ENCODE measurements at places on chromosomes 12 and 14.

DNA sequence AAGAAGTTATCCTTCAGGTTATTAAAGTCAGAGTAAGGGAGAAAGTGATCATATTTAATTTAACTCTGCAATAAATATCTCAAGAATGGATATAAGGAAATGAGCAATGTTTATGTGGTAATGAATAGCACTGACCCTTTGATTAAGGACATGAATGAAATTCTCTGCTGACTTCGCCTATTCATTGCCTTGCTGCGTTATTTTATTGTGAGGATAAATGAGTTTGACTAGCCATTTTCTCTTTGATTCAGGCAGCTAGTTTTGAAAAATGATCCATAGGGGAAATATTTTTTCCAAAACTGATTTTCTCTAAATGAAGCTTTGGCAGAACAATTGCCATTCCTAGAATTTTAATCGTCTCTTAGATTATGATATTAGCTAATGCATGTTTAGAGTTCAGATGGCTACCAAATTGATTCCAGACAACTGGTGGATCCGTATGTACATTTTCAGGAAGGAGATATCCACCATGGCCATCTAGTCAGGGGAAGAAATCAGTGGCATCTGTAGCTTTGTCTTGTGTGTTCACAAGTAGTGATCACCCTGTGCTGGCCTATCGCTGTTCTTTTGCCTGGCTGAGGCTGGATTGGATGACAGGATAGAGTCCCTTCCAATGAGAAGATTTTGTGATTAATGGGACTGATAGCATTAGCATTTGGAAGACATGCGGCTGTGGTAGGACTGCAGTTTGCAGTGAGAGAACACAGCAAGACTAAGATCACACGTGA is 302.3 kb upstream of the RGS6 start:
- DNase-seq, result no peak

DNA sequence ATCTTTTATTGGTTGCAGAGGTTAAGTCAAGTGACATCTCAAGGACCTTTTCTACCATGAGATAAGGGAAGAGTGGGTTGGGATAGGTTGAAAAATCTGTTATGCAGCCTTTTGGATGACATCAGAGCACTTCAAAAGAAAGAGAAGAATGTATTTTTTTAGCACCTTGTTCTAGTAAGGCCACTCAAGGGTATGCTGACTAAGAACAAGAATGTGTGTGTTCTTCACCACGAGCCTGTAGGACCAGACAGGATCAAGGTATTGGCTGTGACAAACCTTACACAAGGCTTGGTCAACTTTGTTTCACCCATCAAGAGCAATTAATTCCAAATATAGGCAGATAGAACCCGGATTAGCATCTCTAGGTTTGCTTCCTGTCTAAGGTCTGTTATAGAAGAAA is 142.5 kb downstream of the SAMD4A start:
- DNase-seq, result no peak

DNA sequence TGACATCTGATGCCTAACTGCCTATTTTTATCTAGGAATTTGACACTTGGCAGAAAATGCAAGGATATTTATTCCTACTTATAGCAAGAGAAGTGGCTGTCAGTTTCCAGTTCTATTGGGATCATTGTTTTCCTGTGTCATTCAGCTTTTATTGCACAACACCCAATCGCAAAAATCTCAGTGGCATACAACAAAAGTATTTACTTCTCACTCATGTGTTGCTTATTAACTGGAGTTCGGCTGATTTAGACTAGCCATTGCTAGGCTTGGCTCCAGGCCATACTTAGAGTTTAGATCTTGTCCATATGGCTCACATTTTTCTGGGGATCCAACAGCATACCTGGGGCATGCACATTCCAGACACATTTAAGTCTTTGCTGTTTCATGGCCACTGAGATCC is 218.6 kb upstream of the SYT1 start:
- DNase-seq, result no peak

DNA sequence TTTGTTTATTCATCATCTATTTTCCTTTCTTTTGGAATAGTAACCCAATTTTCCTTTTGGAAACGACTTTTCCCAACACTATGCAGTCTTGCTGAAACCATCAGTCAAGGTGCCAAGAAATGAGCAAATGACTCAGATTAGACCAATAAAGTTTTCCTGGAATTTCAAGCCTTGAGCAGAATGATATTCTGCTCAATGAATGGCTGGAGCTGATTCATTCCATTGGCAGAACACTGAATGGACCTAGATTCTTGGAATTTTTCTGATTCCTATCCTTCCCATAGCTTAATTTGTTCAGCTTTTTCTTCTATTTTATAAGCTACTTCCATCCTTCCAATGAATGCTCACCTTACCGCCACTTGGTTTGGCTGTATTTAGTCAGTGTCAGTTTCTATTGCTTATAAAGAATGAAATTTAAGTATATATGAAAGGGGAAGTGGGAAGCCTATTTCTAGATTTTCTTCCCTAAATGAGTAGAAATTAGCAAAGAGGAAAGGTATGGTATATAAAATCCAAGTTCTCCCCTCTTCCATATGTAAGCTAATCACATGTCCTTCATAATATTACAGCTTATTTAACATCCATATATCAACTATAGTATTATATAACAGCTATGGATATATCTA is 89.0 kb downstream of the C14orf39 start:
- DNase-seq, result no peak

- DNase-seq, result no peak
Measured at GRCh38 chr12:47160316-47161244, 80.8 kb upstream of the AMIGO2 start.

GRCh38 chr12:80655751-80656150 is 51.7 kb upstream of the MYF6 start:
- no peak for DNase-seq

DNA sequence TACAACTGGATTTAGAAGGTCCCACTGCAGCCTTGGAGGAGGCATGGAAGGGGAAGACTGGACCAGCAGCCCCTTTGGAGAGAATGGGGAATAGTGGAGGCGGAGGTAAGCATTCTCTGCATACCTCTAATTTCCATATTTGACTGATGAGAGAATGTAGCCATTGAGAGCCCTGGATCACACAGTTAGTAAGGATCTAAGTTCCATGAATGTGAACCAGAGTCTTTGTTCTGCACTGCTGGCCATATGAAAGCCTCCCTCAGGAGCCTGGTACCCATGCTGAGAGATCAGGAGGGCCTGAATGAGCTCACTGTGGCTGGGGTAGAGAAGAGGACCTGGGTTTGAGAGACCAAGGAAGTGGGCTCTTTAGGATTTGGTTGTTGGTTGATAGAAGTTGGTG is 192.1 kb downstream of the TMEM132C start:
- DNase-seq, result no peak

GRCh38 chr14:60226298-60226697 is 22.7 kb upstream of the PPM1A start:
- DNase-seq, result no peak

GRCh38 chr14:70027785-70028428 is 148.7 kb downstream of the SMOC1 start:
- DNase-seq, result peak; percentile 90

- no peak for DNase-seq
Measured at GRCh38 chr14:85445151-85445795, 84.7 kb upstream of the FLRT2 start.

- DNase-seq, result no peak
Measured at GRCh38 chr12:13288937-13289652, 92.6 kb downstream of the EMP1 start.

- DNase-seq, result peak; percentile 74
Measured at GRCh38 chr14:50762001-50762930, 68.7 kb downstream of the NIN start.

- no peak for DNase-seq
Measured at GRCh38 chr12:4991801-4992200, 51.9 kb upstream of the KCNA5 start.

DNA sequence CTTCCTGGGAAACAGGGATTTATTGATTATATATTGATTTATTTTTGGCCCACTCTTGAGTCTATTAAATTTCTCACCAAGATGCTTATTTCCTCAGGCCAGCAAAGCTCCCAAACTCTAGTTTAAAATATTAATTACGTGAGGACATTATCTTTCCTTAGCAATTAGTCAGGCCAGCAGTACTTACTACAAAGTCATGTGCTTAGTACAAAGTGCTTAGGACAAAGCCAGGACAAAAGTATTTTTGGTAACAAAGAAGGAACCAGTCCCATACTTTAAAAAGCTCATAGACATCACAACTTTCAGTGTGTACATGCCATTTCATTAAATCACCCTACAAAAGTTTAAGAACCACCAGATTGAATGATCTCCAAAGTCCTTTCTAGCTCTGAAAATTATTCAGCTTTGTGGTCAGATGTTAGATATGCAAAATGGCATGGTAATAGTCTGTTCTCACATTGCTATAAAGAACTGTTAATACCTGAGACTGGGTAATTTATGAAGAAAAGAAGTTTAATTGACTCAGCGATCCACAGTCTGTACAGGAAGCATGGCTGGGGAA is 94.7 kb upstream of the PWP1 start:
- DNase-seq, result no peak

DNA sequence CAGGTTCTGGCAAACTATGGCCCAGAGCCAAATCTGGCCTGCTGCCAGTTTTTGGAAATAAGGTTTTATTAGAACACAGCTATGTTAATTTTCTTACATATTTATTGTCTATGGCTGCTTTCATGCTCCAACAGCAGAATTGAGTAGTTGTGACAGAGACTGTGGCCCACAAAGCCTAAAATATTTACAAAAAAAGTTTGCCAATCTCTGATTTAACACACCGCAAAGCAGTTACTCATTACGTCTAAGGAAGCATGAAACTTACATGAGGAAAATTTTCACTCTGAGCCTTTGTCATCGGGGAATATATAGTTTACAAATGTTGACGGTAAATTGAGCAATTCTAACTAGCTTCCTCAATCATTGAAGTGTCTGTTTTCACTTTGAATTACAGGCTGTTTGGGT is 96.5 kb downstream of the UNC79 start:
- no peak for DNase-seq

- no peak for DNase-seq
Measured at GRCh38 chr12:113030875-113031525, 25.5 kb upstream of the DTX1 start.

- DNase-seq, result no peak
Measured at GRCh38 chr14:55645145-55645544, 65.1 kb downstream of the KTN1 start.

- no peak for DNase-seq
Measured at GRCh38 chr14:106681568-106681967, 1155.2 kb downstream of the TMEM121 start.

DNA sequence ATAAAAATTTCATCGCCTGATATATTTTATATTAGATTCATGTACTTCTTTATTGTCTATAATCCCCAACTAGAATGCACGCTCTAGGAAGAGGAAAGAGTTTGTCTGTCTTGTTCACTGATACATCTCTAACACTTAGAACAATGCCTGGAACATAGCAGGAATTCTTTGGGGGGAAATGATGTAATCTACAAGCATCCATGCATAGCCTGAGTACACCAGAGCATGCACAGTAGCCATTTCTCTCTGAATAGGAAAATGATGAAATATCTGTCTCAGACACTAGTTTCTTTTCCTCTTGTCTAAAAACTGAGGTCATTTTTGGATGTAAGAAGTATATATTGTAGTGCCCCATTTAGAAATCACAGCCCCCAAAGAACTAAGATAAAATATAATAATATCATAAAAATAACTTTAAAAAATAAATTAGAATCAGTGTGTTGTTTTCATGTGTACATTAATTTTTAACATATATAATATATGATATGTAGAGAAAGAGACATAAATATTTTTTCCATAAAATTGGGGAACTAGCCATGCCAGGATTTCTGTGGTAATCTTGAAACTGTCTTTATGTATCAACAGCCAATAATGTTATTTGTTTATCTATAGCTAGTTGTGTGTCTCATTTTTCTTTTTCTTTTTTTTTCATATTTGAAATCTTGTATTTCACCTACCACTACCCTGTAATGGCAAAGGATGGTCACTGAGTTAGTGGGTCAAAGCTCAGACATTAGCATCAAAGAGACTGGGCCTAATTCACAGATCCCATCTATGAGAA is 155.6 kb upstream of the TMCC3 start:
- DNase-seq, result no peak

DNA sequence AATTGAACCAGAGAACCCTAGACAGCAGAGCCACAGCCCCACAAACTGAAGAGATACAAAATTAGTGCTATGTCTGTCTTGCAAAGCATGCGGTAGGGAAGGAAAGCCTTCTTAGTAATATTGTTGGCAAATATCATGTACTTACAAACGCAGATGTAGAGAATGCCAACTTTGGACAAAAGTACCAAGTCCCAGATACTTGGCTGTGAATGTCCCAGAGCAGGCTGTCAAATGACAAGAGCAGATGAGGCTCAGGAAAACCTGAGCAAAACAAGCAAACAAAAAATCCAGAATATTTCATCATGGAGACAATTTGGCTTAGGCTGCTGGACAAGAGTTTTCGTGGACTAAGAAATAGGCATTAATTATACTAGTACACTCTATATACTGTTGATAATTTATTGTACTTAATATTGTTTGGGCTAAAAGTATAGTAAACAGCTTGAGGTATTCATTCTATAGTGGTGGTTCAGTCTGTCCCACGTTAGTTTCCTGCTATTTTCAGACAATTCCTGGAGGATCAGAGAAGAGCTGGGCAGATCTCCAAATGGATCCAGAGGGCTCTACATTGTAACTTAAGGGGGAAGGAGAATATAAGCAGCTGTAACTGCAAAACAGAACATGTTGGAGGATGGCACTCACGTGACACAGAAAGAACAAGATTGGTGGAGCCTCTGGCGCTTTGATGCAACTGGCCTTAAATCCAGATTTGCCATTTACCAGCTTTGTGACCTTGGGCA is 329.8 kb downstream of the ATP23 start:
- no peak for DNase-seq

DNA sequence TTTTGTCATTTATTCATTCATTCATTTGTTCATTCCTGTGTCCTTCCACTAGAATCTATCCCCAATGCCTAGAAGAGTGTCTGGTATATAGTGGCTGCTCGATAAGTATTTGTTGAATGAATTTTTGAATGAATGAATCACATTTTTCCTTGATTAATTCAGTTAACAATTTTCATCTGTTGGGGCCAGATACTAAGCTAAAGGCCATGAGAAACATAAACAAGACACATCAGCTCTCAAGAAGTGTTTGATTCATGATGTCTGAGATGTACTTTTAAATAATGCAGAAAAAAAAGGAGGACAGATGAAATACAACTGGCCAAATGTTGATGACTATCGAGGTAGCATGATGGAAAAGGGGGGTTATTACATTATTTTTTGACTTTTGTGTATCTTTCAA is 48.1 kb upstream of the TMED10 start:
- DNase-seq, result no peak

GRCh38 chr12:127489061-127489460 is 777.9 kb upstream of the TMEM132C start:
- no peak for DNase-seq
